ENCODE measurements at places on chromosomes 5 and 9.

DNA sequence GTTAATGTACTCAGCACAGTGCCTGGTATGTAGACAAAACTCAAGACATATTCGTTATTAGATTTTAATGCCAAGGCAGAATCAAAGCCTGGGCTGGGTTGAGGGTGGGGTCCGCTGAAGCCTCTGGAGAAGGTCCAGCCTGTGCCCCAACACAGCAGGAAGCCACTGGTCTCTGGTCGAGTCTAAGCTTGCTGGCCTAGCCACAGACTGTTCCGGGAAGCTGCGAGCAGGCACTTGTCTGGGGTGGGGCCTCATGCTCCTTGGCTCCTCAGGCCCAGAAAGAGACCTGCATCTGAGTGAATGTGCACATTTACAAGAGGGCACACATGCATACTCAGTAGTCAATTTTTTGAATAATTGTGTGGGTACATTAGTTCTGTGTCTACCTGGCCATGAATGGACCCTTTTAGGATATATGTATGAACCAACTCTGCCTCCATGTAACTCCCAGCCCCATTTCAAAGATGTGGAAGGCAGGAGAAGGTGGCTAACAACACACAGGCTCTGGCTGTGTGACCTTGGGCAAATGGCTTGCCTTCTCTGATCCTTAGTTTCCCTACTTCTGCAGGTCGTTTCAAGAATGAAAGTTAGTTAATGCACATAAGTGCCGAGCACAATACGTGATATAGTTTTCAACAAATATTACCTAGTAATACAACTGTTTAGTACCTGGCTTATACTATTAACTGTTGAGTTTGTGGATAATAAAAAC is 18.3 kb downstream of the FAT2 start:
- DNase-seq, result no peak

DNA sequence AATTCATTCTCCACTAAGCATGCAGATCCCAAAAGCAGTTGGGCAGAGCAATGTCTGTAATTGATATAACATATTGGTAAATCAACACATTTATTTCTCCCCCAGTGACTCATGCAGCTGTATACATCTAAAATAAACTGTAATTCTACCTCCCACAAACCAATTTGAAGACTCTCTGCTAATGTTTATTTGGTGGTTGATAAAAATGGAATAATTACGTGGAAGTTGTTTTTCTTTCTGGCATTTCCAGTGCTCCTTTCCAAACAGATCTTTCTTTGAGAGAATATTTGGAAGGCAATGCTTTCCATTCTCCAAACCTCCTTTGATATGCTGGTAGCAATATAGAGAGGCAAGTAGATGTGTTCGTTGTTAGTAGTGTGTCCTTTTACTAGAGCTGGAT is 194.7 kb downstream of the CHSY3 start:
- DNase-seq, result no peak

DNA sequence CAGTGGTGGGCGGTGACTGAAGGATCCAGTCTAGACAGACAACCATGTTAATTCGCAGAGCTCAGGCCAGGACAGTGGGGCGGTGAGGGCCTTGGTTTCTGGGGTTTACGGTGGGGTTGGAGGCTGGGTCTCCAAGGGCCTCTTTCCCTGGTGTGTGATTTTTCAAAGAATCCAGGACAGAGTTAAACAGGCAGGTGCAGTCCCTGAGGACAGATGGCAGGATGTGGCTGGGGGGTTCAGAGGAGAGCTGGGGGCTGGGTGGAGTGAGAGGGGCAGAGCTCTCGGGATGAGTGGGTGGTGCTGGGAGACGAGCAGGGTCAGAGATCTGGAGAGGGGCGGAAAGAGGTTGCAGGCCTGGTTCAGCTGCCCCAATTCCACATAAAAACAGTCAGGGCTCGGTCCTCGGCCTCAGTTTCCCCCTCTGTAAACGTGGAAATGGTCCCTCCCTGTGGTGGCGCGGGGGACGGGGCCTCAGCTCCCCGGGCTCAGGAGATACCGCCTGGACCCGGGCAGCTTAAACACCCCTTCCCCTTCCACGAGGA is 145.9 kb downstream of the GAPVD1 start:
- no peak for DNase-seq

DNA sequence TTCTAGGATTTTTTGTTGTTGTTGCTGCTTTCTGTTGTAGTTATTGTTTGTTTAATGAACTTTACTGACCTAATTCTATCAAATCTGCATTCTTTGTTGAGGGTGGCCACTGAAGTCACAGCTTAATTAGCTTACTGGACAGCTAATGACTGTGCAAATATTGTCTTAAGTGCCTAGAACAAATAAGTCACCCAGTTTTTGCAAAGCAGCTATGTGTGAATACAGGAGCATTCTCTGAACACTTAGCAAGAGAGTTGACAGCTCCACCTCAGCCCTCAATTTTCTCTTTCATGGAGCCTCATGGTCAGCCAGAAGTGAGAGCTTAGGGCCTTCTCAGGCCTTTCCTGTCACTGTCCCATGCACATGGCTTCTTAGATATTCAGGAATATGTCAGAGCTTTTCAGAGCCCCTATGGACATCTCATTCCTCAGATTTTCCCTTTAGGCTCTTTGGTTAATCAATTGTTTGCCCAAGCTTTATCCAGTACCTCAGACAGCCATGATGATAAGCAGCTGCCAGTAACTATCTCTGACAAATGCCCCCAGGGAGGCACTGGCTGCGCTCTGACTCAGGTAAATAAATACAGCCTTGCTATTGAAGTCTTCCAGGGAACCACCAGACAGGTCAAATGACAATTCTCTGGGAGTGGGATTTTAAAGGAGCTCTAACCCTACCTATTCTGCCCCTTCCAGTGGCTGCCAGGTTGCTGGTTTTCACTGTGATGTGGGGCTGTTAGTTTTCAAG is 241.4 kb upstream of the IL12B start:
- DNase-seq, result no peak

DNA sequence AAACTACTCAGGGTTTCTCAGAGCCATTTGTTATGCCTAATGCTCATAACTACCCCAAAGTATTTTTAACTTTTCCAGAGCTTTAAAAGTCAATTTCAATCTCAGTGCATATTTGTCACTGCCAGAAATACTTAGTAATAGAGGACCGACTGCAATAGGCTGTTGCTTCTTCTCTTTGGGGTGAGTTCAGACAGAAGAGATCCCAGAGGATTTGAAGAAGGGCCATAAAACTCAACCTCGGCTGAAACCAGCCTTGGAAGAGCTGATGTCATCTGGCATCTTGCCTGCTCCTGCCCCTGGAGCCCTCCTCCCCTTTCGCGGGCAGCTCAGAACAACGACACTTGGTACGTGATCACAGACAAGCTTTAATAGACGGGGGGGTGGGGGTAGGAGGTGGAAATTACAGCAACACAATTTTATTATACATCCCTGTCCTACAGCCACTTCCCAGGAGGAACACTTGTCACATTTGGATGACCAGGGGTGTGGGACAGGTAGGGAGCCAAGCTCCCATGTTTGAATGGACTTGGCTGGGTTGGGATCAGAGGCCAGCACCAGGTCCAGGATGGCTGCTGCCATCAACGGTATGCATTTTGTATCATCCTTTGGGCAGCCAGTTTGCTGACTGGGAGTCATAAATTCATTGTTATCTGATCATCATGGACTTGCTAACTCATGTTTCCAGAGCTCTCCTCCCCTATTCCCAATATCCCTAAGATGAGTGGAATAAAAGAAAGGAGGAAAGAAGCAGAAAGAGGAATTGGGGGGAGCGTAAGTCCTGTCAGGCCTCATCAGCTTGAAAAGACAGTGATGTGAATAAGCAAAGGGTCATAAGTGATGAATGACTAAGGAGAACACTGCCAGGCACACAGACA is 186.6 kb upstream of the PANK3 start:
- no peak for DNase-seq
